ENCODE measurements at places on chromosomes 12 and 14. TPM values are rescaled to one million over a fixed set of nuclear protein-coding genes. Genes with fewer than 3 reads are reported as not detected.

DNA sequence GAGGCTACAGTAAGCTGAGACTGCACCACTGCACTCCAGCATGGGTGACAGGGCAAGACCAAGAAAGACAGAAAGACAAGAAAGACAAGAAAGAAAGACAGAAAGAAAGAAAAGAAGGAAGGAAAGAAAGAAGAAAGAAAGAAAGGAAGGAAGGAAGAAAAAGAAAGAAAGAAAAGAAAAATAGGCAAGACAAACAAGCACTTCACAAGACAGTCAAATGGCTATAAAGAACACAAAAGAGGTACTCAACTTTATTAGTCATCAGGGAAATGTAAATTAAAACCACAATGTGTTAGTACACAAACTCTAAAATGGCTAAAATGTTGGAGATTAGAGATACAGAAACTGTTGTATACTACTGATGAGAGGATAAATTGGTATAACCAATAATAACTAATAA lies 6.6 kb downstream of the ATXN3 start:
- H3K4me3 ChIP-seq: no peak overlapping the region
- DNase-seq: no peak
- H3K36me3 ChIP-seq: peaks cover 6% of the 10 kb centered on the region
- no peak overlapping the region for H3K27ac ChIP-seq
- H3K27me3 ChIP-seq: no peaks in the 10 kb centered on the region

- H3K27me3 ChIP-seq: no peaks in the 10 kb centered on the region
- H3K4me3 ChIP-seq: no peak overlapping the region
- no peak overlapping the region for H3K27ac ChIP-seq
- H3K4me1 ChIP-seq: no peaks in the 10 kb centered on the region
- peaks cover 8% of the 10 kb centered on the region for H3K36me3 ChIP-seq
Measured at GRCh38 chr14:32121948-32122347, 44.8 kb downstream of the ARHGAP5 start.

DNA sequence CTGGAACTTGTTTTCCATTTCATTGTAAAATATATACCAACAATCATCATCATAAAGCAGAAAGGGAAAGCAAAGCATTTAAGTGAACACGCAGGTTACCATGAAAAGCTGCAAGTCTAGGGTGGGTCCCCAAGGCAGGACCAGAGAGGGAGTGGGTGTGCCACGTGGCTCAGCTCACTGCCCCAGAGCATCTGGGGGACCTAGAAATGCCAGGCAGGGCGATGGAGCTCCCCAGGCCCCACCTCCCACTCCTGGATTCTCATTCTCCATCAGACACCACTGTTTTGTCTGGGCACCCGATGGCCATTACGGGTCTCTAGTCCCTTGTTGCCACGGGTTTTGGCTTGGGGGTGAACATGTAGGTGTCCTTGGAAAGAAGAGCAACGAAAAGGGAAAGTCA lies 34.7 kb downstream of the BCL11B start:
- no peak overlapping the region for H3K27ac ChIP-seq
- DNase-seq: no peak
- H3K27me3 ChIP-seq: no peaks in the 10 kb centered on the region
- no peaks in the 10 kb centered on the region for H3K4me1 ChIP-seq

Gene FOS
- 63.6 TPM for total RNA-seq

DNA sequence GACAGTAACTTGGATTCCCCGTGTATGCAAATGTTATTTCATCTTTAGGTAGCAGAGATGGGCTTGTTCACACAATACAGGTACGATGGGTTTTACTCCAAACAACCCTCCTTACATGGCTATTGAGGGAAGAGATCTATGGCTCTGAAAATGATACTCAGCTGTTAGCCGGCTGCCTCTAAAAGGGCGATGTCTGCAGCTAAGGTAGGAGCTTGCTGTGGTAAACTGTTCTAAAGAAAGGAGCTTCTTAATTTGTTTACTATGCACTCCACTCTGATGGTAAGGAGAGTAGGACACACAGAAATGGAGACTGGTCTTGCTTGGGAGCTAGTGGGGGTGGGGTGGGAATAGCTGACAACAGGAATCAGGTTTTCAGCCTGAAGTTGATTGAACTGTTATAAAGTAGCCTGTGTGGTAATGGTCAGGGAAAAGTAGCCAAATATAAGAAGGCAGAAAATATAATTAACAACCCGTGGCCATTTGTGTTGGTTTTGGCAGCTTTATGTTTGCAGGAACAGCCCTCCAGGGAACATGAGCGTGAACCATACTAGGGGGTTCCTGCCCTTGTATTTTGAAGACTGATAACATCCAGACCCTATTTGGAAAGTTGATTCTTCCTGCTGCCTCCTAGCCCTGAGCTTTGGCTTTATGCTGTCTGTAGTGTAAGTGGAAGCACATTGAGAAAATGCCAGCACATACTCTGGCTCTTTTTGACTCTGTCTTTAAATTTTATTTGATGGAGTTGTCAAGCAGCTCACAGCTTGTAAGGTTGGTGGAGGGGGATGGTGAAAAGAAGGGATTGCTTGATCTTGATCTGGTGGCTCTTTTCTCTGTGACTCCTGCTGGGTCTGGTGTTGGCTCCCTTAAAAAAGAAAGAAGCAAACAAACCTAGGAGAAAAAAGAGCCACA lies 929.8 kb downstream of the DIO2 start:
- no peaks in the 10 kb centered on the region for H3K27me3 ChIP-seq
- no peaks in the 10 kb centered on the region for H3K4me1 ChIP-seq
- no peak for DNase-seq
- H3K27ac ChIP-seq: no peak overlapping the region
- H3K36me3 ChIP-seq: no peaks in the 10 kb centered on the region
